Mammary epithelial cell (primary cell): ENCODE measurements at places on chromosomes 2 and 18.
A peak's percentile ranks its signal among the peaks of the same experiment; 100 is the strongest.

- peak; percentile 29 for DNase-seq
These were observed 80.4 kb downstream of the CELF4 start for GRCh38 chr18:37484983-37485834.

GRCh38 chr2:42638080-42638784 lies 69.8 kb downstream of the MTA3 start:
- DNase-seq = no peak

DNA sequence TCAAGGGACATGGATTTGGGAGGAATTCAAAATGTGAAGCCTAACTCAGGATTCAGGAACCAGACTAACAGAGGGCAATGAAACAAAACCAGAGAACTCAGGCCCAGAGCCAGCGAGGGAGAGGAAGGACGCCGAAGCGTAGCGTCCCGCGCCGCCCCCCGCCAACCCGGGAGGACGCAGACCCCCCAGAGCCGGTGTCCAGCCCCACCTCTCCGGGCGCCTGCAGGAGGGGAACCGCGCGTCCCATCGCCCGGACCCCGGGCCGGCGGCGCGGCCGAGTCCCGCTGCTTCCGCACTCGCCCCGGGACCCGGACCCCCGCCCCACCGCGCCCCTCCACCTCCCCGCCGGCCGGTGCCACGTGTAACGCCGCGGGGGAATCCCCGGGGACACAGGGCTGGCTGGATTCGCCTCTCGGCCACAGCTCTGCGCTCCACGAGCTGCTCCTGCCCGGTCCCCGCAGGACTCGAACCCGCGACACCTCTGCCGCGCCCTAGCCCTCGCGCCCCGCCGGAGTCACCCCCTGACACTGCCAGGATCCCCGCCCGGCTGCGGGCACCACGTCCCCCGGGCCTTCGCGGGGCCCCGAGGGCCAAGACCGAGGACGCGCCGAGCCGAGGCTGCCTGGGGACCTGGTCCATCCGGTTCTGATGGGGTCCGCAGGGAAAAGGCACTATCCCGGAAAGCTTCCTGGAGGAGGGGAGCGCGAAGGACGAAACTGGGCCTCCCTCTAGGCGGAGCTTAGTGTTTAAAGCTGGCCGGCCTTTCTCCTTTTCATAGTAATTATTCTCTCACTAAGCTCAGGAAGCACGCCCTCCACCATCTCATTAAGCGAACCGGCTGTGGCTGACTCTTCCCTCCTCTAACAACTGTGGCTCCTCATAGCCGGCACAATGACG lies 40.4 kb upstream of the FAM124B start:
- DNase-seq = no peak

DNA sequence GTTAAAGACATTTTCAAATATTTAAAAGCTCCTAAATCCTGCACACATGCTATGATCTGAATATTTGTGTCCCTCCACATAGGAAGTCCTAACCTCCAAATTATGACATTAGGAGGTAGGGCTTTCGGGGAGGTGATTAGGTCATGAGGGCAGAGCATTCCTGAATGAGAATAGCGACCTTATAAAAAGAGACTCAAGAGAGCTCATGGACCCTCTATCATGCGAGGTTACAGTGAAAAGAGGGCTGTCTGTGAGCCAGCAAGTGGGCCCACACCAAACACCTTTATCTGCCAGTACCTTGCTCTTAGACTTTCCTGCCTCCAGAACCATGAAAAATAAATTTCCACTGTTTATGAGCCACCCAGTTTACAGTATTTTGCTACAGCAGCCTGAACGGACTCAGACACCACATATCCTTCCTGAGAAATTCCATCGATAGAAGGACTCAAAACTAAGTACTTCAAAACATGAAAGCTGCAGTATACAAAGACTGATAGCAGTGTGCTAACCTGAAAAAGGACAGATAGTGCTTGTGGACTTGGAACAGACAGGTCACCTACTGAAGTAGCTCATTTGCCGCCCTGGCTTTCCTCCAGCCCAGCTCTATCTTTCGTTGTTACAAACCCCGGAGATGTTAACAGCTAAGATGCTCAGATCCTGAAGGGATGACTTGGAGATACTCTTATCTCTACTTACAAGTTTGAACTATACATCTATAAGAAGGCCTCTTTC lies 13.8 kb downstream of the FAM210A start:
- no peak for DNase-seq

DNA sequence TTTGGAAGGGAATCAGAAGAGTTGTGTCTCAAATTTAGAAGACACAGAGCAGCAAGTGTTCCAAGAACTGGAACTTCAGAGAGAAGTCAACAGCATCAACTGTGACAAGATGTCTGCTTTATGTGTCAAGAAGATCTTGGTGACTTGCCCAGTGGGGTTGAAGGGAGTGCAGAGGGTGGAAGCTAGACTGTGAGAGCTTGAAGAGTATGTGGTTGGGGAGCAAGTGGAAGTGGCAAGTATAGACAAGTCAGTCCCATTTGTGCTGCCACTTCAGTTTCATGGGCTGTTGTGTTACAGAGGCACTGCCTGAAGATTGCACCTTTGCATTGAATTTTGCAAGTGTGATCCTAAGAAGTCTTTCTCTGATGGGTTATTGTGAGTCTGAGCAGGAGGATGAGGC lies 68.7 kb upstream of the MC2R start:
- peak; percentile 1 for DNase-seq

DNA sequence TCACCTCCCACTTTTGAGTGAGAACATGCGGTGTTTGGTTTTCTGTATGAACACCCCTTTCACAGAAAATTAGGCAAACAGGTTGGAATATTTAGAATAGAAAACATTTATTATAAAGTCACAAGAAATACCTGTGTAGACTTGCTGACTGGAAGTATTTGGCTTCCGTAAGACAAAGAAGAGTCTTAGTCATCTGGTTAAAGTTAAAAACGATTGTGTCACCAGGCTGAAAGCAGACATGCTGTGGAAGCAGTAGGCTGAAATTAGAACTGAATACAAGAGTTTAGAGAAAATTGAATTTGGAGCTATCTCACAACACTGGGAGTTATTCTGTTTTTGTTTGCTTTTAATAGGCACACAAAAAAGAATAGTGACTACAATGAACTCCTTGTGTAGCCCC lies 16.2 kb upstream of the CLASP1 start:
- peak; percentile 79 for DNase-seq

GRCh38 chr2:73018188-73018825 lies 53.2 kb downstream of the SFXN5 start:
- no peak for DNase-seq

GRCh38 chr2:215832791-215833190 lies 180.6 kb downstream of the MREG start:
- DNase-seq = no peak

DNA sequence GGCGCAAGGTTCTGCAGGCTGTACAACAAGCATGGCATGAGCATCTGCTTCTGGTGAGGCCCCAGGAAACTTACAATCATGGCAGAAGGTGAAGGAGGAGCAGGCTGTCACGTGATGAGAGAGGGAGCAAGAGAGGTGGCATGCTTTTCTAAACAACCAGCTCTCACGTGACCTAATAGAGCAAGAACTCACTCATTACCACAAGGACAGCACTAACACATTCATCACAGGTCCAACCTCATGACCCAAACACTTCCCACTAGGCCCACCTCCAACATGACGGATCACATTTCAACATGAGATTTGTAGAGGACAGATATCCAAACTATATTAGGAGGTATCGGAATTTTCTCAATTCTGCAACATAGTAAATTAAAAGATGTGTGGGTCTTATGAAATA lies 108.8 kb upstream of the DLX2 start:
- peak; percentile 55 for DNase-seq
